ENCODE measurements at places on chromosomes 4 and X.

DNA sequence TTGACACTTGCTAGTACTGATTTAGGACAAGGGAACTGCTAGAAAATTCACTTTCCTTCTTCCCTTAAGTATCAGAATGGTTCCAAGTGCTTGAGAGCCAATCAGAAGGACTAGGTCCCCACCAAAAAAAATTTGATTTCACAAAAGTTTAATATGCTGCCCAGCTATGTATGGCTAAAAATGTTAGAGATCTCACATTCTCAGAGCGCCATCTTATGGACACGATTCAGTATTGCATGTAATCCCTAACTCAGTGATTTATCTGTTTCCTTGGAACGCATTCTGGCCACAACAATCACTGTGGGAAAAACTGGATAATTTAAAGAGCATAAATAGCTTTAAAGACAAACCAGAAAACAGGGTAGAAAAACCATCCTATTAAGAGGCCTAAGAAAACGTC lies 255.1 kb upstream of the GPC4 start:
- DNase-seq: no peak

- no peak for DNase-seq
Measured at GRCh38 chr4:99186029-99186428, 33.0 kb downstream of the ADH6 start.

DNA sequence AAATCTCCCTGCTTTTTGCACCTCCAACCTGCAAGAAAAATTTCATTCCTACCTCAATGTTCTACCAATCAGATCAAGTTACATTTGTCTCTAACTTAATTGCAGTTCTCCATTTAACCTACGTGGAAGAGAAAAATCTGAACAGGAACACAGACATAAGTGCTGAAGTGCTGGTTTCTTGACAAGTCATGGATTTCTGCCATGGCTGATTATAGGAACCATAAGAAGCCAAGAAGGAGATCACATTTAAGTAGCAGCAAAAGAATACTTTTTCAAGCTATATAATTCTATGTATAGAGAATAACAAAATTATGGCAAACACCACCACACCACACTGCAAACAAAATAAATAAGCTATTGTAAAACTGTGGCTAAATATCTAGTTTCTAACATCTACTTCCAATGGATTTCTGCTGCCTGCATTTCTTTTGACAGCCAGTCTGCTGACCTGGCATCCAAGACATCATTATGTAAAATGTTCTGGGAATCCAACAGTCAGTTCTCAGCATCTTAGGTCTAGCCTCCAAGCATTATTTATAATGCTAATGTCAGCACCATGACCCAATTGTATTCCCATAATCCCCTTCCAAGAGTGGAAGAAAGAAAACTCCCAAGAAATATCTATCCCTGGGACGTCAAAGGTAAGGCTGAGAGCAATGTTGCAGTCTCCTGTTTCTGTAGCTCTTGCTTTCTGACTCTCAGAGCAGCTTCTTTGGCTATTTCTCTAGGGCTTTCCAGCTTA lies 50.8 kb upstream of the GAB1 start:
- DNase-seq: no peak

GRCh38 chr4:168220893-168221292 lies 97.7 kb downstream of the DDX60 start:
- DNase-seq: no peak

DNA sequence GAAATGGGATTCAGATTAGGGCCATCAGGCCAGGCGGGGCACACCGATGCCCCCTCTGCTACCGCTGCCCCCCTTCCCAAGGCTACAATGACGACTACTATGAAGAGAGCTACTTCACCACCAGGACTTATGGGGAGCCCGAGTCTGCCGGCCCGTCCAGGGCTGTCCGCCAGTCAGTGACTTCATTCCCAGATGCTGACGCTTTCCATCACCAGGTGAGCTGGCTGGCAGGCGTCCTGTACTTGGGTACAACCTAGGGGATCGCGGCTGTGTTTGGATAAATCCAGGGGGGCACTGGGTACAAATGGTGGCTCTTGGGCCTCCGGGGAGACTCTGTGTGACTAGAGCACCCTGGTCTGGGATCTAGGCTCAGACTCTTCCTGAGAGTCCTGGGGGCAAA lies 1.1 kb downstream of the EMD start:
- no peak for DNase-seq

DNA sequence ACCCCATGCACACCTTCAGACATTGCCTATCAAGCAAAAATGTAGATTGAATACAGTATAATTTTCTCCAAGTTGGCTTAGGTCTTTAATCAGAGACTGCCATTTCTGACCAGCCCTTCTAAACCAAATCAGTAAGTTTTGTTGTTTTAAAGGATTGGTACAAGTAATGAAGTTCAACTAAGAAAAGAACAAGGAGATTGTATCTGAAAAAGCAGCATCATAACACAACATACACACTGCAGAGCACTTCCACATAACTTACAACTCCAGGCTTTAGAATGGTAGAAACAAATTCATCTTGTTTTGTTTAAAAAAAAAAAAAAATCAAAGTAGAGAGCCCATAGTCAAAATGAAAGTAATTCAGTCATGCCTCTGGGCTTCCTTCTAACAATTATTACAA lies 16.1 kb upstream of the AMBN start:
- DNase-seq: no peak

GRCh38 chrX:11629593-11630211 lies 36.0 kb downstream of the ARHGAP6 start:
- no peak for DNase-seq

DNA sequence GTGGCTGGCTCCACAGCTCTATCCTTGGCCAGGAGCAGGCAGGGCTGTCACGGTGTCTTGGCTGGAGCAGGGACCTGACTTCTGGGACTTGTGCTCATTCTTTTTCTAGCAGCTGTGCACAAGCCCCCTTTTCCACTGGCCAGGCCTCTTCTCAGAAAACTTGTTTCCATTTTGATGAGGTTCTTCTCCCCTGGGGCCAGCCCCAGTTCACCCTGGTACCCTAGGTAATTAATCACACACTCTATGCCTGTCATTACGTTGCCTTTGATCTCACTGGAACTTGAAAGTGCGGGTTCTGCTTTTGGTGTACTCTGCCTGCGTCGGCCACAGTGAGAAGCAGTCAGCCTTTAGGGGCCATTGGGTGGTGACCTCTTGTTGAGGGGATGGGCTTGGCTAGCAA lies 26.6 kb downstream of the DRD5 start:
- DNase-seq: no peak
